ENCODE measurements at places on chromosomes 11 and 22. TPM values are rescaled to one million over a fixed set of nuclear protein-coding genes. Genes with fewer than 3 reads are reported as not detected.

- DNase-seq = no peak
Observed at GRCh38 chr11:118658429-118659313, 20.8 kb downstream of the TREH start.

STIP1 gene
- 315 TPM for total RNA-seq

CNGA4 gene
- not detected for total RNA-seq

DNA sequence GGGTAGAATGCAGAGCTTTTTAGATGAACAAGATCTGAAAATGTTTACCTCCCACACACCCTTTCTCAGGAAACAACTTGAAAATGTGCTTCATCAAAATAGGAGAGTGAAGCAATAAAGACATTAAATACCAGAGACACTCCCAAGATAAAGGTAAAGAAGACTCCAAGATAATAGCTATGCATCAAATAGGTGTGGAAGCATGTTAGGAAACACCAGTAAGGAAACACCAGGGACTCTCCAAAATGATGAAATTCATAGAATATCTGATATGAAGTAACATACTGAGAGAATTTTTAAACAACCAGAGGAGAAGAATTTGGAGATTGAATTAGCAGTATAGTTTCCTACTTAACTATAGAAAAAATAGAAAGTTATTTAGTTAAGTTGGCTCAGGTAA lies 57.0 kb downstream of the OR10A6 start:
- DNase-seq = no peak

GRCh38 chr22:37331034-37331428 lies 48.7 kb downstream of the CYTH4 start:
- DNase-seq = no peak

SLC5A4 gene
- not detected for total RNA-seq

DNA sequence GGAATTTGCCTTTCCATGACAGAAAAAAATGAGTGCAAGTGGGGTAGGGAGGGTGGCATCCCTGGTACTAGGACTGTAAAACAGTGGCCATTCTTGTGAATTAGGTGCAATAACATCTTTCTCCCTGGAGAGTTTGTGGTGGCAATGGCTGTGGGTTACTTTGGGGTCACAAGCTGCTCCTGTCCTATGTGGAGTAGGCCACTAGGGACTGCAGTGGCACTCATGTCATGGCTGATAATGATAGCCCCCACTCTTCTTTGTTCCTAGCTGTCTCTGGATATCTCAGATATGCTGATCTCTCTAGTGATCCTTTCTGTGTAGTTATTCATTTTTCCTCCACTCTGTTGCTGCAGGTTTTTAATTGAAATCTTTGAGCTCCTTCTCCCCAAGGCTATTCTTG lies 270.5 kb upstream of the CHORDC1 start:
- no peak for DNase-seq

- no peak for DNase-seq
Observed at GRCh38 chr11:1573903-1574237, 1.8 kb upstream of the DUSP8 start.

OR52N4 gene
- not detected for total RNA-seq

LPXN gene
- 0.94 TPM for total RNA-seq

SH3BP1 gene
- 25.0 TPM for total RNA-seq

DNA sequence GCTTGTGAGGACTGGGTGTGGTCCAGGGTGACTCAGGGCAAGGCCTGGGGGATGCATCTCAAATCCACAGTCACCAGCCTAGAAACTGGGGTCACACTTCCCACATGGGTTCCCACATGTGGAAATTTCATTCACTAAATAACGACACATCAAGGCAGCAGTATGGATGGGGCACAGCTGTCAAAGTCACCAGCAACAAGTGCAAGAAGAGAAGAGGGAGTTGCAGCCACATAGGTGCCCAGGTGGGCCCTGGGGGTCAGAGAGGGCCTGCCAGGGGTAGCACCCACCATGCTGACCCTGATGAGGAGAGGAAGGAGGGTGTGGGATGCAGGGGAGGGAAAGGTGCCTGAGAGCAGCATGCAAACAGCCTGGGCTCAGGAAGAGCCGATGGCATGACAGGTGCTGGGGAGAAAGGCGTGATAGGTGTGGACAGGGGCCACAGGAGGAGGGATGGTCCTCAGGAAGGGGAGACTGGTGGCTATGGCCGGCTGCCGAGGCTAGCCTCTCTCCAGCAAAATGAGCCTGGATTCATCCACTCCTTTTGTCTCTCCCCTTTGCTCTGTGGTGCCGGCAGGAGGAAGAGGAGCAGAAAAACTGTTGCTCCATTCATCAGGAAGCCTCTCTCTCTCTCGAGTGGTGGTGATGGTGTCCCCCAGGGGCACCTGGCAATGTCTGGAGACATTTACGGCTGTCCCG lies 22.3 kb downstream of the DGCR6L start:
- no peak for DNase-seq

DNA sequence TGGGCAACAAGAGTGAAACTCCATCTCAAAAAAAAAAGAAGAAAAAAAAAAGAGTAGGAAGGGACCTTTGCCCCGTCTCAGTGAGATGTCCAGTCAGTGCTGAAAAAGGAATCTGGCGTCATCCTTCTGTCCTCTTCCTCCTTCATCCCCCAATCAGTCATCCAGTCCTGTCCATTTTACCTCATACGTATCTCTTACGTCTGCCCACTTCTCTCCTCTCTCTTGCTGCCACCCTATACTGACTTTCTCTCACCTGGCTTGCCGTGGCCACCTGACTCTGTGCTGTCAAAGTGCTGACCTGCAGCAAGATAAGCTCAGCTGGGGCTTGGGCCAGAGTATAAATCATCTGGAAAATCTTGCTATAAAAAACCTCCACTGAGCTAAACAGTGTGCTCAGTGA lies 13.6 kb downstream of the SEPTIN3 start:
- no peak for DNase-seq

GRCh38 chr11:116043857-116044256 lies 539.6 kb upstream of the CADM1 start:
- DNase-seq = no peak

DNA sequence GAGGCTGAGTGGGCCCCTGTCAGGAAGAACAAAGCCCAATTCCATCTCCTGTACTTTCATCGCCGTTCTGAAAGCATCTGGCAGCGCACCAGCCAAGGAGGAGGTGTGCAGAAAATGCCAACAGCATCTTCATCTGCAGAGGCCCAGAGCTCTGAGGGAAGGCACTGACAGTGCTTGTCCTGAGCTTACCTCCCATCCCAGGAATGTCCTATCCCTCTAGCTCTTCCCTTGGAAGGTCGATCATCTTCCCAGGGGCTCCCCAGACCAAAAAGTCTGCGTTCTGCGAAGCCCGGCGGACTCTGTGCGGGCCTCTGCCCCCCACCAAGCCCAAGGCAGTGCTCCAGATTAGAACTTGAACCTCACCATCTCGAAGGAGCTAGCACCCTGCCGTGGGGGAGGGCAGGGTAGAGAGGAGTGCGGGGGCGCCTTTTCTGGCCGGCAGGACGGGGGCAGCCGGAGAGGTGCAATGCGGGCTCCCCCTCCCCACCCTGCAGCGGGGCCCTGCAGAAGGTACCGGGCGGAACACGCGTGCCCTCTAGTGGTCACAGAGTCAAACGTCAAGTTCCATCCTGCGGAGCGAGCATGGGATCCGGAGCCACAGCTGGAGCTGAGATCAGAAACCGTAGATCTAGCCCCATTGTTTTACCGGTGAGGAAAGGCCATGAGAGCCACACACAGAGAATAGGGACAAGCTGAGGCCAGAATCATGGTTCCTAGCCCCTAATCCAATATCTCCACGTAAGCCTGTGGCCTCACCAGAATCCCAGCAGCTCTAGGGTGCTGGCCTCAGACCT lies 5.0 kb downstream of the SCN2B start:
- DNase-seq = no peak

FZD4 gene
- 4.7 TPM for total RNA-seq

- DNase-seq = no peak
Observed at GRCh38 chr11:115751243-115752015, 247.2 kb upstream of the CADM1 start.

DNA sequence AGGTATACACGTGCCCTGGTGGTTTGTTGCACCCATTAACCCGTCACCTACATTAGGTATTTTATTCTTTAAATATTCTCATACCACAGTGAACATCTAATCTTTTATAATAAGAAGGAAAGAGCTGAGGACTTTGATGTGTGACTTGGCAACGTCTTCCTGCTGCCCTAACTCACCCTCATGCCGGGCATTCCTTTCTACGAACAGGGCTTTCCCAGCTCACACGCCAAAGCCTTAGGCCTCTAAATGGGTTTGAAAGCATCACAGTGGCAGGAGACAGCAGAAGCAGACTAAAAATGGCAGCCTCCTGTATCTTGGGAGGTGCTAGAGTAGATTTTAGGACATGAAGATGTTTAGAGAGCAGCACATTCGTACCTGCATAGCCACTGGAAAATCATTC lies 52.6 kb downstream of the CLTCL1 start:
- DNase-seq = no peak

- no peak for DNase-seq
Observed at GRCh38 chr22:43253839-43254238, 66.9 kb upstream of the TTLL12 start.

GRCh38 chr11:92313784-92314183 lies 89.2 kb downstream of the FAT3 start:
- no peak for DNase-seq

- no peak for DNase-seq
Observed at GRCh38 chr22:49971232-49972162, 10.9 kb downstream of the PIM3 start.

GRCh38 chr11:132318421-132319157 lies 948.2 kb downstream of the NTM start:
- no peak for DNase-seq

DNA sequence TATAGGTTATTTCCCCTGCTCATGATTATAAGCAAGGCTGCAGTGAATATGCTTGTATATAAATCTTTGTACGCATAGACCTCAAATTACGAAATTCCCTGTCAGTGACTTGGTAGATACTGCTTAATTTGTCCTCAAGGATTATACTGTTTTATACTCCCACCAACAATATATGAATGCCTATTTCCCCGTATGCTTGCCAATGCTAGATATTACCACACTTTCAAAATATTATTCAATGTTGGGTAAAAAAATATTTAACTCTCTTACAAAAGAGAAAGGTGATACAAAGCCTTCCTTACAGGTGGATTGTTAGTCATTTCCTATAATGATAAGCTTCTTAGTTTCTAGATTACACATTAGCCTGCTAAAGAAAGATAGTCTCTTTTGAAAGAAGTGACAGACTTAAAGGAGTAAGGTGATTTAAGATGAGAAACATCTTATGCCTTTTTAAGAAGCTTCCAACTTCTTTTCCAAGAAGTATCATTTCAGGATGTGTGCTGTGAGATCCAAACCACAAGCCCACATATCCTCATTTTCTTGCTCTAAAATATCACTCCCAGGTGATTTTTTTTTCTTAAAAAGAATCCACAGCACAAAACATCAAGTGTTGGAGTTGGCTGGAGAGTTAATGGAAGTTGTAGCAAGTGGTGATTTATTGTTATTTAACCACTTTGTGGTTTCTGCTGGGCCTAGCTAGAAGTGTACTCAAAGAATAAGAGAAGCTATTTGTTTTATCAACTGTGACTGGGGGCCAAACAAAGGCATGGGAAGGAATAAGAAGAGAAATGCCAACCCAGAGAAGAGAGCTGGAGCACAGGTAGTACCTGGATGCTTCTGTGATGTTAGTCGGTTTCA lies 59.2 kb downstream of the BARX2 start:
- no peak for DNase-seq

CHRM4 gene
- not detected for total RNA-seq

- no peak for DNase-seq
Observed at GRCh38 chr11:123473941-123474677, 44.0 kb downstream of the GRAMD1B start.

Measured in epithelial cell of proximal tubule (primary cell).